ENCODE measurements at places on chromosomes 3 and 15. TPM values are rescaled to one million over a fixed set of nuclear protein-coding genes. Genes with fewer than 3 reads are reported as not detected.

Gene SEMA7A
- not detected for total RNA-seq

- H3K36me3 ChIP-seq, result no peaks in the 10 kb centered on the region
- H3K4me3 ChIP-seq, result no peak overlapping the region
- H3K27me3 ChIP-seq, result no peaks in the 10 kb centered on the region
Measured at GRCh38 chr3:5437296-5437782, 249.8 kb downstream of the EDEM1 start.

GRCh38 chr3:44114142-44114541 is 127.5 kb upstream of the TOPAZ1 start:
- DNase-seq, result peak; percentile 61
- H3K27ac ChIP-seq, result no peak overlapping the region
- H3K36me3 ChIP-seq, result no peaks in the 10 kb centered on the region
- H3K4me1 ChIP-seq, result no peaks in the 10 kb centered on the region
- H3K27me3 ChIP-seq, result no peaks in the 10 kb centered on the region

DNA sequence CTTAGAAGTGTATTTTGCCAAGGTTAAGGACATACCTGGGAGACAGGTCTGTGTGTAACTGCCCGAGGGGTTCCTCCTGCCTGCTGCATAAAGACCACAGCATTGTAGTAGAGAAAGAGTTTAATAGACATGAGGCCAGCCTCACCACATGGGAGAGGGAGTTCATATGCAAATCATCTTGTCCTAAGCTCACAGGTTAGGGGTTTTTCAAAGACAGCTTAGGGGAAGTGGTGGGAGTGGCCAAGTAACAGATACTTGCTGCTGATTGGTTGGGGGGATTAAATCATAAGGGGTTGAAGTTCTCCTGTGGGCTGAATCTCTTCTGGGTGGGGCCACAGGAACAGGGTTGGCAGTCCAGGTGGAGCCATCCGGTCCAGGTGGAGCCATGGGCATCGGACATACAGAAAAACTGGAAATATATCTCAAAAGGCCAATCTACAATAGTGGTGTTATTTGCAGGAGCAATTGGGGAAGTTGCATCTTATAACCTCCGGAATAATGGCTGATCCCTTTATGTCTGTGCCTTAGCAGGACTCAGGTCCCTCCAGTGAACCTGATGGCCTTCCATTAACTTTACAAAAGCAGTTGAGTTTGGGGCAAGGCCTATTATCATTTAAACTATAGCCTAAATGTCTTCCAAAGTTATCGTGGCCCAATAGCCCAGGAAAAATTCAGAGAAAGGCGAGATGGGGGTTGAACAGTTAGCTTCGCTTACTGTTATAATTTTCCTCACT is 86.0 kb upstream of the MFGE8 start:
- no peaks in the 10 kb centered on the region for H3K36me3 ChIP-seq
- H3K27ac ChIP-seq, result no peak overlapping the region
- H3K27me3 ChIP-seq, result no peaks in the 10 kb centered on the region
- no peaks in the 10 kb centered on the region for H3K4me1 ChIP-seq

- DNase-seq, result no peak
- H3K4me1 ChIP-seq, result no peaks in the 10 kb centered on the region
- H3K27ac ChIP-seq, result no peak overlapping the region
- no peaks in the 10 kb centered on the region for H3K36me3 ChIP-seq
Measured at GRCh38 chr3:67535006-67535405, 119.4 kb downstream of the SUCLG2 start.

- H3K27me3 ChIP-seq, result no peaks in the 10 kb centered on the region
- no peak for DNase-seq
- no peak overlapping the region for H3K27ac ChIP-seq
- H3K4me3 ChIP-seq, result no peak overlapping the region
- no peaks in the 10 kb centered on the region for H3K4me1 ChIP-seq
Measured at GRCh38 chr15:39364721-39365120, 216.2 kb upstream of the THBS1 start.

Gene TNIK
- 24.3 TPM for total RNA-seq

GRCh38 chr3:25257026-25257425 is 171.0 kb upstream of the RARB start:
- no peaks in the 10 kb centered on the region for H3K4me1 ChIP-seq
- no peak for DNase-seq
- no peak overlapping the region for H3K4me3 ChIP-seq
- H3K27me3 ChIP-seq, result no peaks in the 10 kb centered on the region

GRCh38 chr3:136802481-136802996 is 16.4 kb upstream of the SLC35G2 start:
- no peak overlapping the region for H3K27ac ChIP-seq
- peaks cover 4% of the 10 kb centered on the region for H3K4me1 ChIP-seq
- peak; percentile 48 for DNase-seq
- H3K4me3 ChIP-seq, result no peak overlapping the region
- no peaks in the 10 kb centered on the region for H3K27me3 ChIP-seq

Measured in stomach (tissue), 19 donors.